ENCODE measurements at places on chromosomes 12 and 14.

DNA sequence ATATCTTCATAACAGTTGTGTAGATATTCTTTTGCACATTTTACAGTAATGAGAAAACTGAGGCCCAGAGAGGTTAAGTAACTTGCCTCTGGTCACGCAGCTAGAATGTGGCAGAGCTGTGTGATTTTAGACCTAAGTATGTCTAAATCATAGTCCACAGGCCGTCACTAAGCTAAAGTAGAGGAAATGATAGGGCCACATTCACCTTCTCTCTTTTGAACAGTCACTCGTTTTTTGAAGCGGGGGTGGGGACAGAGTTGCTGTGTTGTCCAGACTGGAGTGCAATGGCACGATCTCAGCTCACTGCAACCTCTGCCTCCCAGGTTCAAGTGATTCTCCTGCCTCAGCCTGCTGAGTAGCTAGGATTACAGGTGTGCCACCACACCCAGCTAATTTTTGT is 68.5 kb downstream of the RASSF3 start:
- DNase-seq, result no peak

- no peak for DNase-seq
Observed at GRCh38 chr12:104536841-104537240, 80.1 kb downstream of the CHST11 start.

DNA sequence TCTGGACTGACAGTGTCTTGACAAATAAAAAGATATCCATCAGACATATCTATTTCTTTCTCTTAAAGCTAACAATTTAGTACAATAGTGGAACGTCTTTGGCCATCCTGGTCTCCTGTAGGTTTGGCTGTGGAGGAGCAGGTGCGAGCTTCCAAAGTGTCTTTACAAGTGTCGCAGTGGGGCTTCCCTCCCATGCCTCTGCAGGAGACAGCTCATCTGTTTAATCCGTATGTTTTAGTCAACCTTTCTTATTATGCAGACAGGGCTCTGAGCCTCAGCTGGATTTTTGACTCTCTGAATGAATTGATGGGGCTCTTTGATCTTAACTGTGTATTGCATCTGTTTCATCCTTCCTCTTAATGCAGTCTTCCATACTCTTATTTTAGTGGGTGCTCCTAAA is 57.5 kb downstream of the RMST start:
- DNase-seq, result no peak

- peak; percentile 70 for DNase-seq
Observed at GRCh38 chr12:480831-481816, 21.4 kb downstream of the B4GALNT3 start.

DNA sequence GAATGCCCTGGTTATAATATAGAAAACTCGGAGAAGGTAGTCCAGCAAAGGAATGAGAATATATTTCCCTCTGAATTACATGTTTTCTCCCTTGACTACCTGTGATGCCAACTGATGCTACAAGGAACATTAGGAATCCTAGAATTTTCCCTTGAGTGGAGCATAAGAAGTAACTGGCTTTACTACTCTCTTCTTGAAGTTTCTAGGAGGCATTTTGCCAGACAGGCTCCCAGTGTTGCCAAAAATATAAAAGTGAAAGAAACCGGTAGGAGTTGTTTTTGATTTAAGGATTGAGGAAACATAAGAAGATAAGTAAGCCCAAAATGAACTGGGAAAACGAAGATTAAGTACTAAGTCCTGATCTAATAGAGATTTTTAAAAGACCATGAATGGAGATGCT is 693.4 kb downstream of the NOVA1 start:
- no peak for DNase-seq

GRCh38 chr14:79638672-79639266 is 572.5 kb downstream of the DIO2 start:
- DNase-seq, result peak; percentile 89

DNA sequence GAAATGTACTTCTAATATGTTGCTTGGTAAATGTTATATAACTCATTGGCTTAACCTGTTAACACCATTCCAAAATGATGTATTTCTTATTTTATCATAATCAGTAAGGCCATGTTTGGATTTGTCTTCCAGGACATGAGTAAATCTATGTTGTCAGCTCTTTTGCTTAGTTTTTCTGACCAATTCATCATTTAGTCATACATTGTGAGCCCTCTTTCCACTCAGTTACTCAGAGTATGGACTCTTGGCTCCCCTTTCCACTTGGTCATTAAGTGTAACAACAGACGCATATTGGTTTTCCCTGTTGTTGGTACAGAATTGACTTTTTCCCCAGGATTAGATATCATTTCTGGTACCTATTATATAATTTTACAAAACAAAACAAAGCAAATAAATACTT is 9.0 kb upstream of the CLEC4D start:
- no peak for DNase-seq

DNA sequence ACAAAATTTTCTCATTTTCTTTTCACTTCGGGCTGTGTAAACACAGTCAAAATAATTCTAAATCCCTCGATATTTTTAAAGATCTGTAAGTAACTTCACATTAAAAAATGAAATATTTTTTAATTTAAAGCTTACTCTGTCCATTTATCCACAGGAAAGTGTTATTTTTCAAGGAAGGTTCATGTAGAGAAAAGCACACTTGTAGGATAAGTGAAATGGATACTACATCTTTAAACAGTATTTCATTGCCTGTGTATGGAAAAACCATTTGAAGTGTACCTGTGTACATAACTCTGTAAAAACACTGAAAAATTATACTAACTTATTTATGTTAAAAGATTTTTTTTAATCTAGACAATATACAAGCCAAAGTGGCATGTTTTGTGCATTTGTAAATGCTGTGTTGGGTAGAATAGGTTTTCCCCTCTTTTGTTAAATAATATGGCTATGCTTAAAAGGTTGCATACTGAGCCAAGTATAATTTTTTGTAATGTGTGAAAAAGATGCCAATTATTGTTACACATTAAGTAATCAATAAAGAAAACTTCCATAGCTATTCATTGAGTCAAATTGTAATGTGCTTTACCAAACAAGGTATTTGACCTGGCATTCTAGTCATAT is 4.8 kb downstream of the CDKN1B start:
- no peak for DNase-seq

DNA sequence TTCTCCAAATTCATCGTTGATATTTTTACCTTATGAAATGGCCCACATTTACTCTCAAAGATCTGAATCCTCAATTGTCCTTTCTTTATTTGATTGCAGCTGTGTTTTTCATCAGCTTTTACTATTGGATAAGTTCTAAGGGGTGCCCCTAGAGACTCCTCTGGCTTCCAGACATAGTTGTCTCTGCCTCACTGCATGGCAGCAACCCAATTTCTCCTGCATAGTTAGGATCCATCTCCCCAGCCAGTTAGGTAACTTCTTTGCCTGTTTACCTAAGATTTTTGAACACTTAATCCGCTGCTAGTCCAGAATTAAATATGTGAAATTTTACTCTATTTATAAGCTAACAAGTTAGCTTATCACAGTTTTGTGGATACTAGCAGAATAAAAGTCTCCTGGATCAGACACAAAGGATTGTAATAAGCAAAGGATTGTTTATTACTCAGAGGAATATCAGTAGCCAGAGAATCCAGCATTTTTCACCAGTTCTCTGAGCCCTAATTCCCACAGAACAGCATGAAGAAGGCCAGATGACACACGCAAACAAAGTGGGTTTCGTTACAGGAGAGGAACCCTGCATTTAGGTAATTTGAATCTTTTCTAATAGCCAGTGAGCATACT is 101.1 kb downstream of the BBS10 start:
- DNase-seq, result no peak

- no peak for DNase-seq
Observed at GRCh38 chr14:85300107-85300506, 229.8 kb upstream of the FLRT2 start.

DNA sequence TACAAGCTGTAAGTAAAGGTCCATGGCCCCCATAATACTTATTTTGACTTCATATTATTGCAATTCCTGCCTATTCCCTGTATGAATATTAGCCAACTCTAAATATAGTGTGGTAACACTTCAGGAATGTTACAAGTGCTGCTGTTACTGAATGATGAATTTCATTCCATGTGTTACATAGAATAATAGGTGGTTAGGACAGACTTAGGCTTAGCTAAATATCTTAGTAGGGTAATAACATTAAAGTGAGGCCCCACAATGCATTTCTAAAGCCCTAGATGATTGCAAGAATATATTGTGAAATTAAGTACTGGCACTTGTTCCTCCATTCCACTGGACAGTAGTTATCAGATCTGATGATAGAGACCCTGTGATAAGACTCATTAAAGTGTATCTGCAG is 182.7 kb downstream of the PCNX1 start:
- DNase-seq, result no peak

- no peak for DNase-seq
Observed at GRCh38 chr14:23062002-23062401, 4.7 kb upstream of the CDH24 start.

- no peak for DNase-seq
Observed at GRCh38 chr12:114391088-114391487, 14.9 kb downstream of the TBX5 start.

DNA sequence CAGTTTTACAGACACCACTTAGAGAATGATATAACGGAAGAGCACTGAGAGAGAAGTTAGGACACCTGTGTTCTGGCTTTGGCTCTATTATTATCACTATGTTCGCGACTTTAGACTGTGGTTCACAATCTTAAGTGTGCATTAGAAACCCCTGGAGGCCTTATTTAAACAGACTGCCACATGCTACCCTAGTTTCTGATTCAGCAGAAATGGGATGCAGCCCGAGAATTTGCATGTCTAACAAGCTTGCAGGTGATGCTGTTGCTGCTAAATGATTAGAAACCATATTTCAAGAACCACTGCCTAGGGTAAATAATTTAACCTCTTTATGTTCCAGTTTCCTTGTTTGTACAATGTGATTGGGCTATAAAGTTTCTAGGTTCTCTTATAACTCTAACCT is 3.6 kb upstream of the RAD51AP1 start:
- DNase-seq, result no peak

- no peak for DNase-seq
Observed at GRCh38 chr12:11823593-11823992, 174.1 kb downstream of the ETV6 start.

DNA sequence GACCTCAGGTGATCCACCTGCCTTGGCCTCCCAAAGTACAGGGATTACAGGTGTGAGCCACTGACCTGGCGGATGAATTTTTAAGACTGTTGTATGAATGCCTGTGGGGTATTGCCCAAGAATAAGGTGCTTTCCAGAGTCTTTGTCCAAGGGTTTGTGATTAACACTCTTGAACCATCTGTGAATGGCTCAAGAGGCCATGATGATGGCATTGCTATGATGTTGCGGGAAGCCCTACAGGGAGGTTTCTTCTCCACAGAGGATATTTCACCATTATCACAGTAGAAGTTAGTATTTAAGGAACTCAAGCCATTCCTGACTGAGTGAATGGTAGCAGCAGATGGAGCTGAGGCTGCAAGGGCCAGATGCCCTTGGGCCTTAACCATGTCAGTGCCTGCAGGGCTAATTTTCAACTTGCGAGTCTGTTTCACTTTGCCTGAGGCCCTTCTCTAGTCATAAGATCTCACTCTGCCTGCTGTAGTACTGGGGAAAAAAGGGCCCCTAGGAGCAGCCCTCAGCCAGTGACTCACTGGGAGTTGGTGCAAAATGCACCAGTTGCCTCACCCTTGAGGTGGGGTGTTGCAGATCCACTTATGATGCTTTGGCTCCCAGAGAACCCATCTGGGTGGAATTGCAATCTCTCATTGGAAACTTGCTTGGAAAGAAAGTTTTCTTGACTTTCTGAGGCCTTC is 108.6 kb upstream of the FLRT2 start:
- DNase-seq, result no peak

DNA sequence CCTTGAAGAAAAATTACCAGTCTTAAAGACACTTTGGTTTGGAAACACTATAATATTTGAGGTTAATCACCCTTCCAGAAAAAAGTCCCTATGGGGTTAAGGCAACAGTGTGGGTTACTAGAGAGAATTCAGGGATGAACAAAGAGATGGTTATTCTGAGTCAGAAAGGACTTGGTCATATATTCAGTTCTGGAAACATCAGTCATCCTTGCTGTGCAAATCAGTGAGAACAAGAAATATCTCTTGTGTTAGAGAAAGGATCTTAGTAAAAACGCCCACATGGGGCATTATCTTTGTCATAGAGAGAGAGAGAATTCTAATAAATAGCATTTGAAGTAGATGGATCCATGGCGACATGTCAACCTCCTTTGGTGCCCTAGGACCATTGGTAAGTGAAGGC is 59.4 kb upstream of the E2F7 start:
- no peak for DNase-seq

GRCh38 chr14:67514650-67515385 is 18.3 kb upstream of the PLEKHH1 start:
- peak; percentile 47 for DNase-seq

DNA sequence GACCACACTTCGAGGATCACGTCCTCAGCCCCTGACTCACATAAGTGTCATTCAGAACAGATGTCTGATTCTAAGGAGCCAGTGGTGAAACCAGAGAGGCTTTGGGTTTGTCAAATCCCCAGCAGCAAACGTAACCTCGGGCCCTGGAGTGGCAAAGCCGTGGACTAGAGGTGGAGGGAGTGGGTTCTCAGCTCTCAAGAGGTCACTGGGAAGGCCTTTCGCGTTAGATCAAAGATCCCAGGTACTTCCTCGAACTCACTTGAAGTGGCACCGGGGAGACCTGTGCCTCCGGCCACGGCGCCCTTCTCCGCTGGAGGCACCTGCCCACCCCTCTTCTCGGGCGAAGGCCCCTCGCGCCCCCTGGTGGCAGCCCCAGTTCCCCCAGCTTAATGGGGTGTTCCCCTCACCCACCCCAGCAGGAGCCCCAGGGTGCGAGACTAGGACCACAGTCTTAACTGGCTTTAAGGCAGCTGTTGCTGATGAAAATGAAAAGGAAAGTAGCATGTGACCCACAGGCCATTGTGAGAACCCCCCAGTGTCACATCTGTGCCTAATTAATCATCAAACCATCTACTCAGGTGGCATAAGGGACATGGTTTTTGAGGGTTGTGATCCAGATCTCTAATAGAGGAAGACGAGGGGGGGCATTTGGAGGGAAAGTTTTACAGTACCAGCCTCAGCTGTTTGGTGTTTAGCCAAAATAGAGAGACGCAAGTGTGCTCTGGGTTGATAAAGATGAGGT is 672 bp upstream of the ESR2 start:
- DNase-seq, result peak; percentile 53

GRCh38 chr12:56163533-56164344 is 5.6 kb downstream of the MYL6 start:
- DNase-seq, result no peak

- no peak for DNase-seq
Observed at GRCh38 chr14:67391268-67391667, 20.7 kb downstream of the PLEK2 start.

GRCh38 chr12:22117563-22118237 is 71.7 kb downstream of the CMAS start:
- DNase-seq, result no peak

- DNase-seq, result no peak
Observed at GRCh38 chr12:97567619-97568110, 105.1 kb downstream of the RMST start.
